ENCODE measurements at places on chromosomes 5 and 9. TPM values are rescaled to one million over a fixed set of nuclear protein-coding genes. Genes with fewer than 3 reads are reported as not detected.

The HMMR gene
- polyA plus RNA-seq: 7.0 TPM

The BRINP1 gene
- polyA plus RNA-seq: 0.27 TPM

The LECT2 gene
- 0.19 TPM for polyA plus RNA-seq

The ANKS6 gene
- polyA plus RNA-seq: 7.8 TPM

The CCT5 gene
- 151 TPM for polyA plus RNA-seq

The TMEM174 gene
- polyA plus RNA-seq: not detected

The FSTL4 gene
- polyA plus RNA-seq: 1.9 TPM

The PCDH12 gene
- polyA plus RNA-seq: 25.7 TPM

The ANKH gene
- polyA plus RNA-seq: 11.4 TPM

The ARHGEF37 gene
- polyA plus RNA-seq: 5.0 TPM

The BTNL8 gene
- not detected for polyA plus RNA-seq

The SHLD3 gene
- polyA plus RNA-seq: 2.7 TPM

The ARHGEF39 gene
- polyA plus RNA-seq: 3.3 TPM

The TNFAIP8 gene
- 10.9 TPM for polyA plus RNA-seq

The PCDHB5 gene
- polyA plus RNA-seq: 4.1 TPM

The TOR1A gene
- 28.3 TPM for polyA plus RNA-seq

The CCDC192 gene
- not detected for polyA plus RNA-seq

The MARVELD2 gene
- 0.24 TPM for polyA plus RNA-seq

The TRIM36 gene
- 3.6 TPM for polyA plus RNA-seq

Measured in muscle of arm (tissue), 14 donors.